ENCODE measurements at places on chromosomes 3 and 15.

DNA sequence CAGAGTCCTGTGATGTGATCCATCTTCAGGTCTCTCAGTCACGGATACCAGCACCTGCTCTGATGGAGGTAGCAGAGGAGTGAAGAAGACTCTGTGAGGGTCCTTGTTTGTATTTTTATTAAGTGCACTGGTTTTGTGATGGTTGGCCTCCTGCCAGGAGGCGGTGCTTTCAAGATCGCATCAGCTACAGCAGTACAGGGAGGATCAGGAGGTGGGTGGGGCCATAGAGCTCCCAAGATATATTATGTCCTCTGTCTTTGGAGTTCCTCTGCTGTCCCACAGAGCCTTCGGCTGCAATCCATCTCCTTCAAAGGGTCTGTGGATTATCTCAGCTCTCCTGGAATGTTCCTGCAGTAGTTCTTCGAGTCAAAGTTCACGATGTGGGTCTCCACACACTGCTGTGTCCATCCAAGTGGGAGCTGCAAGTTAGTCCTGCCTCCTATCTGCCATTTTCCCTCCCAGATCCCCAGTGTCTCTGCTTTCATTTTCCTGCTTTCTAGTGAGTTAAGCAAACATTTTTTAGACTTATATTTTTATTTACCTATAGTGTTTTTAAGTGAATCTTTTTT, 54.7 kb downstream of the TM2D3 start:
- DNase-seq: no peak

DNA sequence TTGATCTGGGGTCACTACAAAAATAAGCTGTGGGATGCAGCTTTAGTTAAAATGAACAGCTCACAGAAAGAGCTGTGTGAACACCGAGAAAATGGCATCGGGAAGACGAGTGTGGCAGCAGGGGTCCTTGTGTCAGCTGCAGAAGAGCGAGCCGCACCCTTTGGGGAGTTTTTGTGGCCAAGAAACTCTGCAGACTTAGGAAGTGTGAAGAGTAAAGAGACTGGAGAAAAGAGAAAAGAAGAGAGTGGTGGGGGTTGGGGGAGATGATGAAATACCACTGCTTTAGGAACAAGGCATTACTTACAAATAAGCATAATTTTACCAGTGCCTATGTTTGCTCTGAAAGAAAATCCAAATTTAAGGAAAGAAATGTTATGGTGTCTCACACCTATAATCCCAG, 147.8 kb downstream of the LRRC28 start:
- DNase-seq: no peak

GRCh38 chr3:11327619-11328018, 55.4 kb downstream of the ATG7 start:
- DNase-seq: no peak

DNA sequence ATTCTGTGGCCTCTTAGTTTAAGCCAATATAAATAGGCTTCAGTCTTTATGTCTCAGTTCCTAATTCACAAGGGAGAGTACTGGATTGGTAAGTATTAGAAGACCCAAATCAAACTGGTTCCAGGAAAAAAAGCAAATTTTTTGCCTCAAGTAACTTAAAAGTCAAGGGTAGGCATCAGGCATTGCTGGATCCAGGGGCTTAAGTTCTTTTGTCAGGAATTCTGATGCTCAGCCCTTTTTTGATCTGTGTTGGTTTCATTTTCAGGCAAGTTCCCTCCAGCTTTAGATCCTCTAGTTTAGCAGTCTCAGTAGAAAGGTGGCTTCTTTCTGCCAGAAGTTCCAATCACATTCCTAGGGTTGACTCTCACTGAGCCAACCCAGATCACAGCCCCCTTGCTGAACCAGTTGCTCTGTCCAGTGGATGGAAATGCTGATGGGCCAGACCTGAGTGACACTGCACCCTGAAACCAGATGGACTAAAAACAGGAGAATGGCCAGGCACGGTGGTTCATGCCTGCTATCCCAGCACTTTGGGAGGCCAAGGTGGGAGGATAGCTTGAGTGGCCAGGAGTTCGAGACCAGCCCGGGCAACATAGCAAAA, 253.5 kb downstream of the SHQ1 start:
- no peak for DNase-seq

GRCh38 chr3:194500198-194500597, 13.4 kb upstream of the ATP13A3 start:
- DNase-seq: no peak

GRCh38 chr3:46027021-46027705, at the start of gene XCR1:
Gene XCR1, minus strand, starts transcription at chr3:46027483. Its CDS starts 5,536 bp downstream, at chr3:46021947.
- DNase-seq: no peak

GRCh38 chr3:16190704-16191103, 16.2 kb downstream of the GALNT15 start:
- DNase-seq: no peak

Measured in skeletal muscle cell (primary cell).